ENCODE measurements at places on chromosomes 11 and 22.

- no peak for DNase-seq
Measured at GRCh38 chr22:44424867-44425693, 73.0 kb downstream of the RTL6 start.

DNA sequence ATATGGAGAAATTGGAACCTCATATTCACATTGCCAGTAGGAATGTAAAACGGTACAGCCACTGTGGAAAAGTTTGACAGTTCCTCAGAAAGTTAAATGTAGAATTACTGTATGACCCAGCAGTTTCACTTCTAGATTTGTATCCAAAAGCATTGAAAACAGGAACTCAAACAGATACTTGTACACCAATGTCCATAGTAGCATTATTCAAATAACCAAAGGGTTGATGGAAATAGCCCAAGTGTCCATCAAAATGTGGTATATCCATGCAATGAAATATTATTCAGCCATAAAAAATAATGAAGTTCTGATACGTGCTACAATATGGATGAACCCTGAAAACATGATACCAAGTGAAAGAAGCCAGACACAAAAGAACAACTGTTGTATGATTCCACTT, 17.8 kb downstream of the PRRG4 start:
- no peak for DNase-seq

DNA sequence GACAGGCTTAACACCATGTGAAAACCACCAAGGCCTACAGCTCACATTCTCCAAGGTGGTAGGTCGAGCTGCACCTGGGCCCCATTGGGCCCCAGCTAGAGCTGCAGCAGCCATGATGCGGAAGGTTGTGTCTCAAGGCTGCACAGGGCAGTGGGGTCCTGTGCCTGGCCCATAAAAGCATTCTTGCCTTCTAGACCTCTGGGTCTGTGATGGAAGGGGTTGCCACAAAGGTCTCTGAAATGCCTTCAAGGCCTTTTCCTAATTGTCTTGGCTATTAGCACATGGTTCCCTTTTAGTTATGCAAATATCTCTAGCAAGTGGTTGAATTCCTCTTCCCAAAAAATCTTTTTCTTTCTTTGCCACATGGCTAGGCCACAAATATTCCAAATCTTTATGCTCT, 52.5 kb upstream of the C11orf58 start:
- DNase-seq: no peak

GRCh38 chr22:17980638-17981051, 43.7 kb downstream of the MICAL3 start:
- peak; percentile 44 for DNase-seq

DNA sequence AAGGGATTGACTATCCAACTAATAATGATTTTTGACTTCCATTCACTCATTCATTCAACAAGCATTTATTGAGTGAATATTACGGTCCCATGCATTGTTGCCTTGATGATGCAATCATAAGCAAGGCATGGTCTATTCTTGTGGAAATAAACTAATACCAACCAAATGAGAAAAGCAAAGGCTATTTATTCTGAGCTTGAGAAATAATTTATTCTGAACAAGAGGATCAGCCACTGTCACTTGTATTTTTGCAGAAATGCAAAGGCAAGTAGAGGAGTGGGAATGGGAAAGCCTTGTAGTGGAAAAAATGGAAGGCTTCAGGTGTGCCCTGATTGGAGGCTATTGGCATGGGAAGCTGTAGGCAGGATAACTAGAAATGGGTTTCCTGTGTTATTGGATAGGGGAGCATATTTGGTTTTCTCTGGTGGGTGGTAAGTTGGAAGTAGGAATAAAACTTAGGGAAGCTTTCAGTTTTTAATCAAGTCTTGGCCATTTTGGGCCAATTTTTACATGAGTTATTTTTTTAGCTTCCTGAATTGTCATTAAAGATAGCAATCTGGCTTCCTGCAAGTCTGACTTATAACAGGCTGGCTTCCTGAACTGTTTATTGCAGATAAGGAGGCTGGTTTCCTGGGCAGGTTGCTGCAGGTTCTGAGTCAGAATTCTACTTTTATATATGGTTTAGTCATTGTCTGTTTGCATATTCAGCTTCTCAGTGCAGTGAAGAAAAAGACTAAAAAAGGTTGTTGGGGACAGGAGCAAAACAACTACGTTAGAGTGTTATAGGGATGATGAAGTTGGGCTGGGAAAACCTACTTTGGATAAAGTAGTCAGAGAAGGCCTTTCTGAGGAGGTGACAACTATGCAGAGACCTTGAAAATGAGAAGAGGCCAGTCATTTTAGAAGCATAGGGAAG, 106.7 kb downstream of the APIP start:
- no peak for DNase-seq

- DNase-seq: no peak
Measured at GRCh38 chr11:3627291-3627690, 14.5 kb downstream of the ART5 start.

DNA sequence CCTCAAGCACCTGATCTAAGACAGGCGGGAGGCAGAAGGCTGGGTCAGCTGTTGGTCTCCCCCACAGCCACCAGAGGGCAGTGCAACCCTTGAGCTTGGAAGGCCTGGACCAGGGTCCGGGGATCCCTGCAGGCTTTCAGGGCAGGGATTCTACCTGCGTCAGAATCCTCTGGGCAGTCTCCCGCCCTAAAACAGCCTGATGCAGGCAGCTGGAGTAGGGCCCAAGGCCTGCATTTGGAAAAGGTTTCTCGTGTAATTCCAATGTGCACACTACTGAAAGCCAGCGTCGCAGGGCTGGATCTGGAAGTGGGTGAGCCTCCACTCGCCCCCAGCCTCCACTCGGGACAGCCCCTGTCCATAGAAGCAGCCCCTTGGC, 31.8 kb downstream of the BID start:
- peak; percentile 70 for DNase-seq

DNA sequence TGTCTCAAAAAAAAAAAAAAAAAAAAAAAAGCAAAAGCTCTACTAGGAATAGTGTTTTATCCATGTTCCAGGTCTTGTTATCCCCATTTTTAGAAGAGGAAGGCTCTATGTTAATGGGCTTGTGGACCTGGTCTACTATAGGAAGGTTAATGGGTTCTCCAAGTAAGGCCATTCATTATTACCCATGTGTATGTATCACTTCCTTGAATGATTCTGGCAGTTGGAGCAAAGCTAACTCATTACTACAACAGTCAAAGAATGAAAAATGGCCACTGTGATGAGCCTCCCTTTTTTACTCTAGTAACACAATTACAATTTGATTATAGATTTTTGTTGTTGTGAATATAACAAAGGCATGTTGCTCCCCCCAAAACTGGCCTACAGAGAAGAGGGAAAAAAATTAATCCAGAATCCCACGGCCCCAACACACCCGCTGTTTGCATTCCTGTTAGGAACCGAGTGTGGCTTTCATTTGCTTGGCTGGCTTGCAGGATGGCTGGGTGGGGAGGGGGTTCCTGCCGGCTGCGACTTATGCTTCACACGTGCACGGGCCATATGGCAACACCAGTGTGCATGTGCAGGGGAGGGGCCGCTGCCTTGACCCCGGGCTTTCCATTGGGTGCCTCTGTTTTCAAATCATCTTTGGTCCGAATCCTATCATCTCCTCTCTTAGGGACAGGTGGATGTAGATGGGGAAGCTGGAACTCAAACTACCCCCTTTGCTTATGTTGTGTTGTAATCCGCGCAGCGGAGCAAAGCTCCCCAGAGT, 148.8 kb downstream of the HIPK3 start:
- DNase-seq: no peak

- DNase-seq: no peak
Measured at GRCh38 chr11:71451596-71452198, 1.3 kb upstream of the NADSYN1 start.

DNA sequence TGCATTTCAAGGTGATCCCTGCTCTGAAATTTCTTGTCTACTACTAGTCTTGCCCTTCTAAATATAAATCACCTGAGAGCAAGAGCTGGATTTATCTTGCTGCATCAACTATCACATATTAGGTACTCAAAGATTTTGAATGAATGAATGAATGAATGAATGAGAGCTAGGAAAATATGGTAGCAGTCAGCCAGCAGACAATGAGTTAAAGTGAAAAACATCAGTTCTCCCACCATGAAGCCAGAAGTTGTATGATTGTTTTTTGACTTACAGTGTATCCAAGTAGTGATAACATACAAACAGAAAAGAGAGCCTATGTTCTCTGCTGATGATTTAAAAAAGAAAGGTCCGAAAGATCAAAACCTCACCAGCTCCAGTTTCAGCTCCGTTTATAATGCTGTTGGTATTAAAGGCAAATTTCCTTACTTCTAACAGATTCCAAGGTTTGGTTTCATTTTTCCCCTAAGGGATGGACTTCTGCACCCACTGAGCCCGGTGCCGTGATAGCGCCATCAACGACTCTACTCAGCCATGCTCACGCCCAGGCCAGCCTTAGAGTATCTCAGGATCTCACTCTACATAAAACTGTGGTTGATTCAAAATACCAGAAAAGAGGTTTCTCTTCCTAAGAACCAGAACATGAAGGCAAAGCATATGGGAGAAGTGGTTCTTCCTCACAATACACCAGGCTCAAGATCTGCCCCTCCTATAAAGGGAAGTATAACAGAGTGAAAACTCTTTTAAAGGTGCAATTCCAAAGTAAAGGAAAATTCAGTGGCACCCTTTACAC, 92.0 kb downstream of the SGSM3 start:
- no peak for DNase-seq

GRCh38 chr22:44459041-44459440, 39.0 kb downstream of the RTL6 start:
- DNase-seq: no peak

- DNase-seq: no peak
Measured at GRCh38 chr11:75518771-75519653, 6.7 kb downstream of the GDPD5 start.

DNA sequence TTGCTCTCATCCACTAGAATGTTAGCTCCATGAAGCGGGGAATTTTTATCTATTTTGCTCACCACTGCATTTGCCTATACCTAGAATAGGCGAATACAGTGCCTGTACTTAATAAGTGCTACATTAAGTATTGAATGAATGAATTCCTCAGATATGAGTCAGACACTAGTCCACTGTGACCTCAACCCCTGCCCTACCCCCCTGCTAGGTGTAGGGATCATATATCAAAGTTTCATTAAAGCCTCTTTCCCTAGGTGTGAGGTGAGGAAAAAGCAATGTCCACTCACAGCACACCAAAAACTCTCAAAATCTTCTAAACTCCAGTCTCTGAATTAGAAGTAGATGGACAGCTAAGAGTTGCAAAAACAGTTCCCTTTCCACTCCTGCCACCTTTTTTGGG, 9.8 kb upstream of the PSMA1 start:
- DNase-seq: no peak
